Dermis blood vessel endothelial cell (primary cell): ENCODE measurements at places on chromosomes 1 and 21. TPM values are rescaled to one million over a fixed set of nuclear protein-coding genes. Genes with fewer than 3 reads are reported as not detected.

TMOD4 gene
- total RNA-seq = 0.56 TPM in 1 of 2 replicates, not detected in the other

ZSWIM5 gene
- 5.8 and 6.5 TPM in 2 replicates for total RNA-seq

IGSF8 gene
- total RNA-seq = 13.4 and 16.6 TPM in 2 replicates

SYPL2 gene
- total RNA-seq = under 0.01 TPM in 1 of 2 replicates, not detected in the other

ALDH4A1 gene
- total RNA-seq = 17.8 and 27.9 TPM in 2 replicates

ALG14 gene
- total RNA-seq = 1.0 and 2.2 TPM in 2 replicates

DNA sequence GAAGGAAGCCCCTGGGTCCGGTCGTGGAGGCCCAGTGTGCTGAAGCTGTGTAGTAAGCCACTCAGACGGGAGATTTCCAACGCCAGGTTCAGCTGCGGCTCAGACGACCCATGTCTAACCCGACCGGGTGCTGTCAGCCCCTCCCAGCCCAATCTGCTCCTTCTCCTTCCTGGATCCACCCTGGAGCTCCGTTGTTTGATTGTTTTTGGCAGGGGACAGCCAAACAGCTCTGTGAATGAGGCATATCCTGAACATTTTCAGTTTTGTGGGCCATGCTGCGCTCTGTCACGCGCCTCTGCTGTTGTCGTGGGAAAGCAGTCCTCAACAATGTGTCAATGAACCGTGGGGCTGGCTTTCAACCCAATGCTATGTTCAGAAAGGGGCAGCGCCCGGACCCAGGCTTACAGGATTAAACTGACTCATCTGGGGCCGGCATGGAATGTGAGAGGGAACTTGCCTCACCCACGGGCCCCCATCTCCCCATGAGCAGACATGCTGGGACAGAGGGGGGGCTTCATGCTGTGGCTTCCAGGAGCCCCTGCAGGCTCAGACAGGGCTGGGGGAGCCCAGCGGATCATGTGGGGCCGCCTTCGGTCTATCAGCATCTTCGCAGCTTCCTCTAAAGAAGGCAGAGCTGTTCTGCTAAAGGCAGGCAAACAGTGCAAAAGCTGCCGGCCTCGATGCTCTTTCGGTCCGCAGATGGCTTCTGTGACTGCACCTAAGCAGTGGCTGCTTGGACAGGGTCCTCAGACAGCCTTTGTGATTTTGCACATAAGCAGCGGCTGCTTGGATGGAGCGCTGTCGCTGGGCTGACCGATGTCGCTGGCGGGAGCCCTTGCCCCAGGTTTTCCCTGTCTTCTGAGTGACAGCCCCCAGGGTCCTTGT, 101.7 kb downstream of the RIPK4 start:
- DNase-seq = peak; percentile 70

DNA sequence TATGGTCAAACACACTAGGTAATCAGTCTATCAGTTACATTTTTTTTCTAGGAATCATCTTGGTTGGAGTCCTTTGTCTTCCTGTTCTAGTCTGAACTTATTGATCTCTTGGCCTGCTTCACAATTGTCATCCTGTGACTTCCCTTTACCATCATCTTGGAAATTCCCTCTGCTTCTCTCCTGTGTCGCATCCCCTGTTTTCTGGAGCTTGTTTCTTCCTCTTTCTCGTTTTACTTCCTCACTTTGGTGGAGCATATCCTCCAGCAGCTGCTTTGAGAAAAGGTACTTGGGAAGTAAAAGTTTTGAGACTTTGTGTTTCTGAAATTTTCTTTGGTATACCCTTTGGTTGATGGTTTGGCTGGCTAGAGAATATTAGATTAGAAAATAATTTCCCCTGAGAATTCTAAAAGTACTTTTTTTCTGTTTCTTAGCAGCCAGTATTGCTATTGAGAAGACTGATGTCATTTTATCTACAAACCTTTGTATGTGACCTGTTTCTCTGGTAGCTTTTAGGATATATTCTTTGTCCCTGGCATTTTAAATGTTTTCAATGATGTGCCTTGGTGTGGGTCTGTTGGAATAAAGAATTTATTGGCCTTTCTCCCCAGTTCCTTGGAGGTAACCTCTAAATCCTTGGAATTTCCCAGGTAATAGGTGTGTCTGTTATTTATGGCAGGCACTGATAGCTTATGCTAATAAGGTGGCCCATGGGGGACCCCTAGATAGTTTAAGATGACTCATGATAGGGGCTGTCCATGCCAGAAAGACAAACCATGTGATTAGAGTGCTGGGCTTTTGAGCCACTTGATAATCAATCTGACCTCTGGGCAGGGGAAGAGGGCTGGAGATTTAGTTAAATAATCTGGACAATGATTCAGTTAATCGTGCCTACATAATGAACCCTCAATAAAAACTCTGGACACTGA, 6.1 kb upstream of the MYCL start:
- no peak for DNase-seq

GRCh38 chr1:202959276-202959620, 1.1 kb upstream of the ADIPOR1 start:
- no peak for DNase-seq

DNA sequence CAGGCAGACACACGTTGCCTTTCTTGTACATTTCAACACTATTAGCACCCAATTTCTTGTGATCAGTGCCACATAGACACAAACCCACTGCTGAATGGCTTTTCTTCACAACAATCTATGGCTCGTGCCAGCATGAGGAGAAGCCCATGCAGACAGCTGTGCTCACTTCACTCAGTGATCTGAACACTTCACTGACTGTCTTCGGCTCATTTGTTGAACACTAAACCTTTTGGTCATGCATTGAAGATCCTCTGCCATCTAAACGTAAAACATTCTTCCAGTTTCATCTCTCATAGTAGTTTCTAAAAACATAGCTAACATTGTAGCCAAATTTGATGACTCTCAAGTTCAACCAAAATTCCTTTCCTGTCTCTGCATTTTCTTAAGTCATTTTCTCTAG, 331.0 kb upstream of the ZP4 start:
- DNase-seq = no peak

GRCh38 chr1:101781201-101781831, 215.4 kb downstream of the OLFM3 start:
- DNase-seq = no peak

DNA sequence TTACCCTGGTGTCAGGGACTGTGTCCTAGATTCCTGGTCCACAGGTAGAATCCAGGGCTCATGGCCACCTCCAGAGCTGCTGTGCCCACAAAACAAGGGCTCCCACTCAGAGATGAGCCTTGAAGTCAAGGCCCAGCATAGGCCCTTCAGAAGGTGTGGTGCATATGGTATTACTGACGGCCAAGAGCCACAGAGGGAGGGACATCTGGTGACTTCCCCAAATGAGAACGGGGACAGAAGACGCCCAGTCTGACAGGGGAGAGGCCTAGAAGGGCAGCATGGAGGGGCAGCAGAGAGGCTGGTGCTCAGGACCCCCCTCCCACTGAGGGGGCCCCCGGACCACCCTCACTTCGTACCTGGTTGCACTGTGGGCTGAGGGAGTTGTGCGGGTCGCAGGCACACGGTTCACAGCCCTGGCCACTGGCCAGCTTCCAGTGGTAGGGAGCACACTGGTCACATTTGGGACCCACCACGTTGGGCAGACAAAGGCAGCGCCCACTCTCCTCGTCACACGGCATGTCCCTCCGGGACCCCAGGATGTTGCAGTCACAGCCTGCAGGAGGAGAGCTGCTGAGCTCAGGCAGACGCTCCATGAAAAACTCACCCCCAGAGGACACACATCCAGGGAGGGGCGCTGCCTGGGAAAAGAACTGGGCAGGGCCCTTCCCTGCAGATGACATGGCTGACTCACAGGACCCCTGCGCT, 25.0 kb downstream of the LAMB3 start:
- DNase-seq = no peak
